ENCODE measurements at places on chromosomes 11 and 22. TPM values are rescaled to one million over a fixed set of nuclear protein-coding genes. Genes with fewer than 3 reads are reported as not detected.

- DNase-seq, result no peak
Observed at GRCh38 chr11:64865286-64866172, 12.9 kb downstream of the EHD1 start.

Gene NPAS4
- total RNA-seq, result not detected

Gene KDM4D
- total RNA-seq, result 0.57 TPM

Gene KCNJ1
- not detected for total RNA-seq

GRCh38 chr11:84455691-84456090 is 1169.5 kb upstream of the CCDC90B start:
- no peak for DNase-seq

Gene KRTAP5-9
- total RNA-seq, result not detected

GRCh38 chr11:119469506-119469905 is 46.5 kb upstream of the THY1 start:
- DNase-seq, result no peak

Gene IGLL1
- not detected for total RNA-seq

Gene HSCB
- 14.6 TPM for total RNA-seq

DNA sequence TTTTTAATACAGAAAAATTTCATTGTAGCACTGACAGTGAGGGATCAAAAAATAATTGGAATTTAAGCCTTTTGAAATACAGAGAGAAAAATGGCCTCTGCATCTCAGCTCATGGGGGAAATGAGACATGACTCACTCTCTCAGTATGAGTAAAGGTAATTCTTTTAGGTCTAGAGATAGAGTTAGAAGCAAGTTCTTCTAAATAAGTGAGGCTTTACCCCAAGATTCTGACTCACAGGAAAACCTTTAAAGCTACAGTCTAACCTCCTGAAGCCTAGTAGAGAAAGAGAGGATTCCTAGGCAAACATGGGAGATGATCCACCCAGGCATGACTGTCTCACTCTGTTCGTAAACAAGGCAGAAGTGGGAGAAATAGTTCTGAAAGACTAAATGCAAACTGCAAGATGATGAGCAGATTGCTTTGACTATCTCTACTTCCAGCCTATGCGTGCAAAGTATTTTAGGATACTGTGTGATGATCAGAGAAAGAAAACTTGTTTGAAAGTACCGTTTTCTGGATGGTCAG is 1003.3 kb upstream of the CCDC90B start:
- no peak for DNase-seq

DNA sequence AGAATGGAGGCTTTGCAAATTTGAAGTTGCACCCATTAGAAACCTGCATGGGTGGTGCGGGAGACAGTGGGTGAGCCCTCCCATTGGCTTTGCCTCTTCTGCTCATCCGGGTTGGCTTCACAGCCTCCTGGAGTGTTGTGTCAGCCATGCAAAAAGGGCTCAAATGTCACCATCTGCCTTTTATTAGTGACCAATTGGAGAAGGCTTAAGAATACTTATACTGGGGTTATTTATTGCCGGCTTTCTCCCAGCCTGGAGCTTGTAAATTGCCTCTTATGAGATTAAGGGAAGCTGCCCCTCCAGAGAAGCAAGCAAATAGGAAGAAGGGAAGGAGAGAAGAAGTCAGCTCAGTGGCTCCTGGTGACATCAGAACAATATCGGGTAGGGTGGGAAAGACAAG is 182.6 kb downstream of the ST3GAL4 start:
- DNase-seq, result no peak

DNA sequence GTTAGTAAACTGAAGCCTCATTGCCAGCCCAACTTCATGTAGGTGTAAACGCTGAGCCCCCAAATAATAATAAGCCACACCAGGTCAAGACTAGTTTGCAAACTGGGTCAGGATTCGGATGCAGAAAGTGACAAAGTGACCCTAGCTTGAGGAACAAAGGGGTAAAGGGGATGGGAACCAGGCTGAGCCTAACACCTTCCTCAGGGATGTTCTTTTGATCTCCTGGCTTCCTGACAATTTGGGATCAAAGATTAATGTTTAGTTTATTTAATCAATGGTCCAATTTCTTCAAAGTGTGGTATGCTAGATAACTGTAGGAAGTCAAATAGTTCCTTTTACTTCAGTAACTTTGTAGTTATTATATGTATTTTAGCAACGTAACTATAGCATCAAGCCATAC is 9.9 kb downstream of the GLYATL1 start:
- DNase-seq, result no peak

- peak; percentile 52 for DNase-seq
Observed at GRCh38 chr11:19903620-19904069, 191.0 kb downstream of the NAV2 start.

Gene NXPE4
- total RNA-seq, result not detected
